Liver (tissue), 10 donors: ENCODE measurements at places on chromosomes 11 and 22. TPM values are rescaled to one million over a fixed set of nuclear protein-coding genes. Genes with fewer than 3 reads are reported as not detected.
A peak's percentile ranks its signal among the peaks of the same experiment; 100 is the strongest.

OR52N4 gene
- total RNA-seq: not detected

SORL1 gene
- total RNA-seq: 26.9 TPM

- H3K27me3 ChIP-seq: no peaks in the 10 kb centered on the region
- peaks cover 18% of the 10 kb centered on the region for H3K4me1 ChIP-seq
- no peak overlapping the region for H3K4me3 ChIP-seq
Observed at GRCh38 chr11:65530157-65530496, 5.2 kb downstream of the SCYL1 start.

CATSPERZ gene
- 0.42 TPM for total RNA-seq

DNA sequence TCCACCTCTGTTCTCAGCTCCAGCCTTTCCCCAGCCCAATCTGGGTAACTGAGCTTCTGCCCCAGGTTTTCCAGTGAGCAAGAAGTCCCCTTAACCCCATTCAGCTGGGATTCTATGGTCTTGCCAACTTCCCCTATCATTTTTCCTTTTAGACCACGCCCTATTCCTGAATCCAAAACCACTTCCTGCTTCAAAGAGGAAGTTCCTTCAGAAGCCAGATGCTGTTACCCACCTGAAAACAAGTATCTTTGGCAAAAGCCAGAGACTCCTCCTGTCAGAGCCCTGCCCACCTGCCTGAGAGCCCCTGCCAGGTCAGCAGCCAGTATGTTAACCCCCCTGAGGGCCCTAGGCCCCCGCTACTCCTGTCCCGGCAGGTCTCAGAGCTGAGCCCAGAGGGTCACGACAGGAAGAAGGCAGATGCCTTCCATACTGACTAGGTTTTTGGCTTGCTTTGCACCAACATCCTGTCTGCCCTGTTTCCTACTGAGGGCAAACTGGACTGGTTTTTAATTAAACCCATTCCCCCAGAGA is 20.3 kb upstream of the MICAL2 start:
- peaks cover 29% of the 10 kb centered on the region for H3K4me1 ChIP-seq
- H3K27me3 ChIP-seq: no peaks in the 10 kb centered on the region
- H3K4me3 ChIP-seq: no peak overlapping the region
- no peak overlapping the region for H3K27ac ChIP-seq
- no peak for DNase-seq

DNA sequence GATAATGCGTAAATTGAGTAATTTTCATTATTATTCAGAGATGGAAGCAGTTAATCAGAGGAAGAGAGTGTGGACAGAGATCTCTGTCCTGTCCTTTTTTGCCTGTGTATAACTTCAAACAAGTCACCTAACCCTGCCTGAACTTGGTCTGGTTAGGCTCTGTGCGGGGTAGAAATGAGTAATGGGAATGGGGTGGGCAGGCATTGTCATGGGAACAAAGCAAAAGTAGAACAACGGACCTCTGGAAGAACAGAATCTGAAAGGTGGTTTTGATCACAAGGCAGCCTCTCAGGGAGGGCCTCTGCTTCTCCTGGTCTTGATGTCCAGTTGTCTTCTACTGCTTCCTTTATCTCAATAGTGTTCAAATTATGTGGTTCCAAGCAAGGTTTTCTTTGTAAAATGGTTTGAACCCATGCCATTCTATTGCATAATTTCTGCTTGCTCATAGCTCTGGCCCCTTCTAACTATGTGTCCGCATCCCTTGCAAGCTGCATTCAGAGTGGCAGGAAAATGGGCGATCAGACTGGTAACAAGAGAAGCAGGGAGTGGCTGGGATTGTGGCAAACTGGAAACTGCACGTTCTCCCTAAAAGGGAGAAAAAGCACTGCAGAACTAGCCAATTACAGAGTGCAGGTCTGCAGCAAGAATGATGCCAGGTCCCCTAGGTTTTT is 76.1 kb downstream of the PRR5L start:
- H3K36me3 ChIP-seq: no peaks in the 10 kb centered on the region
- H3K4me3 ChIP-seq: no peak overlapping the region
- no peak overlapping the region for H3K27ac ChIP-seq
- DNase-seq: no peak
- peaks cover under 1% of the 10 kb centered on the region for H3K4me1 ChIP-seq

ESAM gene
- total RNA-seq: 9.8 TPM

- H3K27me3 ChIP-seq: no peaks in the 10 kb centered on the region
- H3K4me3 ChIP-seq: no peak overlapping the region
- no peaks in the 10 kb centered on the region for H3K36me3 ChIP-seq
Observed at GRCh38 chr11:69972351-69972802, 105.7 kb upstream of the ANO1 start.

DNA sequence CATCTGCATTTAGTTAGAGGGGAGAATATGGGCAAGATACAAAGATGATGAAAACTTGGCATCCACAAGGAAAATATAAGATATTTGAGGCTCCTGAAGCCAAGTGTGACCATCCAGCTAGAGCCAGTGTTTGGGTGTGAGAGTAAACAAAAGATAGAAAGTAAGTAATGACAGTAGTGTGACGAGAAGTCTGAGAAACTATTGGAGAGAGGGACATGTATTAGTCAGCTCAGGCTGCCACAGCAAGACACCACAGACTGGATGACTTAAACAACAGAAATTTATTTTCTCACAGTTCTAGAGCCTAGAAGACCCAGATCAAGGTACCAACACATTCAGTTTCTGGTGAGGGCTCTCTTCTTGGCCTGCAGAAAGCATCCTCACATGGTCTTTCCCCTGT is 6.4 kb upstream of the CCKBR start:
- DNase-seq: no peak
- peaks cover 6% of the 10 kb centered on the region for H3K27me3 ChIP-seq
- no peak overlapping the region for H3K27ac ChIP-seq
- H3K4me1 ChIP-seq: no peaks in the 10 kb centered on the region

DNA sequence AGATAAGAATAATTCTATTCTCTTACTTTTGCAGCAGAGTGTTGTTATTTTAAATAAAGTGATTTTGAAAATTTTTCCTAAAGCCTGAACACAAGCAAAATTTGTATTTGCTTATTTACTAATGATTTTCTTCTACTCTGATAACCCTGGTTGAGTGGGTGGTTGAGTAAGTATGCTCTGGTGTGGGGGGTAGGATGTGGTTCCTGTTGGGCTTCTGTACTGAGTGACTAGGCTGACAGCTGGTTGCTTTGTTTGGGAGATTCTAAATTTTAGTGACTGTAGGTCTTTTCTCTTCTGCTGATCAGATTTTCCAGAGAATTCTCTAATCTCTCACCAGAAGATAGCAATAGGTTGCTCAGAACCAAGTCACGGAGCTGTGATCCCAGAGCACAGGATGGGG is 61.6 kb downstream of the METTL15 start:
- no peak for DNase-seq
- no peaks in the 10 kb centered on the region for H3K4me1 ChIP-seq
- H3K36me3 ChIP-seq: no peaks in the 10 kb centered on the region
- no peaks in the 10 kb centered on the region for H3K27me3 ChIP-seq
- no peak overlapping the region for H3K4me3 ChIP-seq

ZFPL1 gene
- total RNA-seq: 12.3 TPM

DNA sequence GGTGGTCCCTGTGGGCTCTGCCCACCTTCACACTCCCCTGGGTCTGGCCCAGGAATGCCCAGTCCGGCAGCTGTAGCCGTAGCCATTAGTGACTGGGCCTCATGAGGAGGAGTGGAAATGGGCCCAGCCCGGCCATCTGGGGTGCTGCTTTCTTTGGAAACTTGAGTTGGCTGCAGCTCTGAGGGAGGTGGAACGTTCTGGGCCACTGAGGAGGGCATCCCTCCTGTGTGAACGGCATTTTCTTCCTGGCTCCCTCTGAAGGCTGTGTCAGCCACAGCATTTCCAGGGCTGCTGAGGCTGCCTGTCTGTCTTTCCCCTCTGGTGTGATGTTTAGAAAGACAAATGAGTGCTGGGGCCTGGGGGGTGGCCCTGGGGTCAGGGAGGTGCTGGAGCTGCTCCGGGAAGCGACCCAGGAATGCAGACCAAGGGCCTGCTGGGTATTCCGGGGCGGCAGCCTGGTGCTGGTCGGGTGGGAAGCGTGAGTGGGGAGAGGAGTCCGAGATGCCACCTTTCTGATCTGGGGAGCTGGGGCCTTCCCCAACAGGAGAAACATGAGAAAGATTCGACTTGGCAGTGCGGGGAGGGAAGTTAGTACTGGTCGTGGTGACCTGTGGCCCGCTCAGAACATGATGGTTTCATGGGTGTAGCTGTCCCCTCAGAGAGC is 27.1 kb downstream of the PTDSS2 start:
- no peak overlapping the region for H3K27ac ChIP-seq
- no peak overlapping the region for H3K4me3 ChIP-seq
- H3K27me3 ChIP-seq: no peaks in the 10 kb centered on the region
- no peaks in the 10 kb centered on the region for H3K36me3 ChIP-seq
- no peak for DNase-seq

- no peaks in the 10 kb centered on the region for H3K27me3 ChIP-seq
- peak overlapping the region; percentile 88 for H3K27ac ChIP-seq
- no peaks in the 10 kb centered on the region for H3K36me3 ChIP-seq
- peaks cover 14% of the 10 kb centered on the region for H3K4me1 ChIP-seq
- H3K4me3 ChIP-seq: no peak overlapping the region
Observed at GRCh38 chr11:69352715-69353319, 58.9 kb downstream of the MYEOV start.

DNA sequence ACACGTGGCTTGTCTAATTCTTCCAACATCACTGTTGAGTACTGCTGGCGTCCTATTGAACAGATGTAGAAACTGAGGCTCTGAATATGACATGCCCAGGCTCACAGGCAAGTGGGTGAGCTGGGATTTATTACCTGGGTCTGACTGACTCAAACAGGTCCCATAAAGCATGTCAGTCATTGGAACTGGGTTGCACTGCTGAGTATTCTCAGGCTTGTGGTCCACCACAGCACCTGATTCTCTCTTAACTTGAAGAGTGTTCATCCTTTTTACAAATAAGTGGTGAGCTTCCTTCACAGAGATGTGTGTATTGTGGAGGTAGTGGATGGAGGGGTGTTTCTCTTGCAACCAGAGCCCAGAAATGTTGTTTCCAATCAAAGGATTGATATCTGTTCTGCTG is 44.5 kb downstream of the SC5D start:
- no peaks in the 10 kb centered on the region for H3K4me1 ChIP-seq
- no peak overlapping the region for H3K27ac ChIP-seq
- H3K4me3 ChIP-seq: no peak overlapping the region
- no peaks in the 10 kb centered on the region for H3K27me3 ChIP-seq
- no peaks in the 10 kb centered on the region for H3K36me3 ChIP-seq
- no peak for DNase-seq

DNA sequence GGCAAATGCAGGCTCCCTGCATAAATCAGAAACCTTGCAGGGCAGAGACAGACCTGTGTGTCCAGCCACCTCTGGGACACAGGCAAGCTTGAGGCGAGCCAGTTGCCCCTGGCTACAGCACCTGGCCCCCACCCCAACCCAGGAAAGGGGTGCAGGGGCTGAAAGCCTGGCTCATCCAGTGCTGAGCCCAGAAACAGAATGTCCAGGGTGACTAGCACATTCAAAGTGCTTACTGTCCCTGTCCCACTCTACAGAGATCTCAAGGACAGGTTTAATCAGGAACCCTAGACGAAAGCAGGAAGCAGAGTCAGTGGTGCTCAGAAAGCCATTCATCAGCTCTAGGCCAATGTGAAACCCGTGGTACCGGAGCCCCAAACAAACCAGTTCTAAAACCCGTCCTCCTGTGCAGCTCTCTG is 31.9 kb downstream of the PLEKHA7 start:
- H3K4me3 ChIP-seq: no peak overlapping the region
- no peak overlapping the region for H3K27ac ChIP-seq
- H3K36me3 ChIP-seq: peaks cover 3% of the 10 kb centered on the region

MCAM gene
- 49.6 TPM for total RNA-seq

IRAG1 gene
- total RNA-seq: 4.4 TPM
